NCI-H2029 treated with DMSO at 0.1 percent for 48 hours (cell line): ENCODE measurements at places on chromosomes 1 and 21.

- DNase-seq = peak; percentile 57
Measured at GRCh38 chr1:30706528-30706927, 16.9 kb downstream of the MATN1 start.

GRCh38 chr21:15449556-15449955 lies 280.2 kb upstream of the USP25 start:
- no peak for DNase-seq

- DNase-seq = peak; percentile 77
Measured at GRCh38 chr1:66764994-66765578, 12.8 kb downstream of the DYNLT5 start.

- DNase-seq = no peak
Measured at GRCh38 chr1:101846820-101847219, 149.9 kb downstream of the OLFM3 start.

DNA sequence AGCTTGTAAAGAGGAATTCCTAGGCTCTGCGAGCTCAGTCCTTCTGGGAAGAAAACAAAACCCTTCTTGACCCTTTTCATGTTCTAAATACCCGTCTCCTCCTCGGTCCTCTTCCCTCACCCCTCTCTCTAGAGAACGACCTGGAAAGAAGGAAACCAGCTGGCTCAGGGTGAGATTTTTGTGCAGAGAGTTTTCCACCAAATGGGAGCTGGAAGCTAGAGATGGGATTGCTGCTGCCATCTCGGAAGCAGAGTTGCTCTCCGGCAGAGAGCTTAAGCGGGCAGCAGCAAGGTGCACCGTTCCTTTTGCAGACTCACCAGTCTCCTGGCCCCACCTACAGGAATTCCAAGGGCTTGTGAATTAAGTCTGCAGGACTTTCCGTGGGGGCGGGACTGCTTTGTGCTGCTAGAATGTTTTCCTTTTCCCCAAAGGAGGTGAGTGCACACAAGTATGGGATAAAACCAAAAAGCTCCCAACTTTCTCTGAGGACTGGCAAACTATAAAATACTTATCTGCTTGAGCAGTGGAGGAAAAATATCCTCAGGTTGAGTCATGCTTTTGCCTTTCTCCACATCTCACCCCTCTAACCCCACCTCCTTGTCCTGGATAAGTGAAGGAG lies 29.1 kb upstream of the KIAA0040 start:
- DNase-seq = no peak

GRCh38 chr1:18139198-18139981 lies 31.8 kb downstream of the IGSF21 start:
- no peak for DNase-seq

DNA sequence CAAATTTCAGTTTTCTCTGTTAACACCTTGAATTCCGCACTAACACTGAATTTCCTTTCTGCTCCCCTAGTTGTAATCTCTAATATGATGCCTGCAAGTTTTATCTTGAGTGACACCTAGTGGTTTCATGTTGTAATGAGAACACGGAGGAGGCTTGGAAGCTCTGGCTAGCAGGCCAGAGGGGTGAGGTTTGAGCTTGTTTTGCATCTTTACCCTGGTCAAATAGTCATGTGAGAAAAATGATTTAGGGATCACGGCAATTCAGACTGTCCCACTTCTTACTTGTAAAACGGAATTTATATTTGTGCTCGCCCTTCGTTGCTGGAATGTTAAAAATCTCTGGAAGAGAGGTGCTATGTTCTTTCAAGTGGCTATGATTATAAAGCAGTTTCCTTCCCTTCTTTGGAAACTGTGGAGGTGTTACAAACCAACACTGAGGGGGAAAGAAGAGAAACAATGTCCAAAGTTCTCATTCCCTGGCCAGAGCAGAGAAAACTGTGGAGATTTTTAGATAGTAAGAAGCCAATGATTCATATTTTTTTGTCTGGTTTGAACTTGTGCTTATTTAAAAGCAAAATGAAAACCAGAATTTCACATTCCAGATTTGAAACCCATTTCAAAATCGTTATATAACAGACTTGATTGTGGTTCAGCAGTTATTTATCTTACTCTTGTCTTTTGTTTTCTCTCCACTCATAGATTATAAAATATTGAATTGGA lies 5.3 kb upstream of the MROH9 start:
- DNase-seq = peak; percentile 2

- DNase-seq = no peak
Measured at GRCh38 chr1:219120624-219121544, 52.8 kb upstream of the LYPLAL1 start.

DNA sequence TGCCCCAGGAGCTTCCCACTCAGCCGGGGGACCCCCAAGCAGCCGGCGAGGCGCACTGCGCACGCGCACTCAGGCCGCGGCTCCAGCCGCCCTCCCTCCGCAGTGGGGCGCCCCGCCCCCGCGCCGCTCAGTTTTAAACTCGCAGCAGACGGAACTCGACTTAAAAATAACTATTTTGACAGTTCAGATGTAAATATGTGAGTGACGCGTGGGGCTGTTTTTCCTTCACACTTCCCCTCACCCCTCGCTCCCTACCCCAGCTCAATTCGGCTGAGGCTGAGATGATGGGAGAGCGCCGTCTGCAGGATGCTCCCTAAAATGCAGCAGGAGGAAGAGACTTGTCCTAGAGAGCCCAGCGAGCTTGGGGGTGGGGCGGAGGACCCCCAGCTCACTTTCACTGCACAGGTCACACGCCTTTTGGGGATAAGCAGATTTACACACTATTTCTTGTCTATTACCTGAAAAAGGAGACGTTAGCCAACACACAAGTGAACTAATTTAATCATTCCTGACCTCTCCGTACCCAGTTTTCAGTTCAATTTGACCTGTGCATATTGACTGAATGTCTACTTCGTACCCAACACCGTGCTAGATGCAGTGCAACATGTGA lies 8.9 kb upstream of the LEMD1 start:
- DNase-seq = peak; percentile 31

GRCh38 chr1:88883156-88883555 lies 8.2 kb downstream of the GTF2B start:
- no peak for DNase-seq

DNA sequence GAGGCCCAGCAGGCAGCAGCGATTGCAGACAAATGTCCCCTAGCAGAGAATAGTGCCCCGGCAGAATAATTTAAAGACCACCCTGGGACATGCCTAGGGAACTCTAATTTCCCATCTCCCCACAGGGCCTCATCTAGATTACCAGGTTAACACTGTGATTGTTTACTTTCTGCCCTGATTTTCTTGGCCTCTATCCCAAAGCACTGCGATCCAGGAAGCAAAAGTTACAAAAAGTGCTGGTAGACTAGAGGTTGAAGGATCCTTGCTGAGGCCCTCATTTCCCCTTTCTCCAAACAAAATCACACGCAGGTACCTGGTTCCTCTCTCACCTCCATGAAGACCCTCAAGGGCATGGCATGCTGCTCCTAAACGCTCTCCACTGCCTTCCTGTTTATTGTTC lies 229.7 kb downstream of the C1orf94 start:
- DNase-seq = peak; percentile 28

- no peak for DNase-seq
Measured at GRCh38 chr1:59072583-59072947, 224.3 kb upstream of the FGGY start.

GRCh38 chr1:1945782-1946393 lies 26.8 kb upstream of the TMEM52 start:
- no peak for DNase-seq

DNA sequence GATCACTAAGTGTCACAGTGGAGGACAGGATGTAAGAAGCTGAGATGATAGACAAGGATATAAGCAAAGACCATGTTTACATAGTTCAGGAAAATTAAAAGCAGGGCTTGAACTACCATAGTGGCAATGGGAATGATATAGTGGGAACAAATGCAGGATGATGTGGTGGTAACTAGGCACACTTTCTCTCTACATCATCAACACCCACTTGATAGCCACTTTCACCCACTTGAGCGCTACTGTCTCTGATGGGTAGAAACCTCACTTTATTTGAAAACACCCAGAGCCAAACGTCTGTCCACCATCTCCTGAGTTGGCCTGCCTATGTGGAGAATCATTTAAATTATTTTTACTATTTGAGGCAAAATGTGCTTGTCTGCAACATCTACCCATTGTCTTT lies 305.0 kb upstream of the ST6GALNAC5 start:
- DNase-seq = no peak

DNA sequence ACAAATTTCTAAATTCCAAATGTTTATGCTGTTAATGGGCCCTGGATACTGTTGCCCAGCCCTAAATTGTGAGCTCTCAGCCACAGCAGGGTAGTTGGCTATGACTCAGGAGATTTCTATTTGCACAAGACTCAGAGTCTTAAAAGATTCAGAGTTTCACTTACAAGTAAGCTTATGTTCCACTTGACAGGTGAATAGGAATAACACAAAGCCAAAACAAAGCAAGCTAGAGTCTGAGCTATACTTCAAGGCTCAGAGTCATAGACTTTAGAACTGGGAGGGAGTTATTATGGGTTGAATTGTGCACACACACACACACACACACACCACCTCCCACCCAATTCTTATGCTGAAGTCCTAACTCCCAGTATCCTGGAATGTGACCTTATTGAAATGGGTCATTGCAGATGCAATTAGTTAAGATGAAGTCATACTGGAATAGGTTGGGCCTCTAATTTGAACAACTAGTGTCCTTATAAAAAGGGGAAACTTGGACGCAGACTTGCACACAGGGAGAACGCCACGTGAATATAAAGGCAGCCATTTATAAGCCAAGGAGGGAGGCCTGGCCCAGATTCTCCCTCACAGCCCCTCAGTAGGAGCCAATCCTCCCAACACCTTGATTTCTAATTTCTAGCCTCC lies 30.2 kb downstream of the PRDX6 start:
- DNase-seq = no peak

GRCh38 chr1:20440785-20441200 lies 45.2 kb downstream of the CAMK2N1 start:
- no peak for DNase-seq

DNA sequence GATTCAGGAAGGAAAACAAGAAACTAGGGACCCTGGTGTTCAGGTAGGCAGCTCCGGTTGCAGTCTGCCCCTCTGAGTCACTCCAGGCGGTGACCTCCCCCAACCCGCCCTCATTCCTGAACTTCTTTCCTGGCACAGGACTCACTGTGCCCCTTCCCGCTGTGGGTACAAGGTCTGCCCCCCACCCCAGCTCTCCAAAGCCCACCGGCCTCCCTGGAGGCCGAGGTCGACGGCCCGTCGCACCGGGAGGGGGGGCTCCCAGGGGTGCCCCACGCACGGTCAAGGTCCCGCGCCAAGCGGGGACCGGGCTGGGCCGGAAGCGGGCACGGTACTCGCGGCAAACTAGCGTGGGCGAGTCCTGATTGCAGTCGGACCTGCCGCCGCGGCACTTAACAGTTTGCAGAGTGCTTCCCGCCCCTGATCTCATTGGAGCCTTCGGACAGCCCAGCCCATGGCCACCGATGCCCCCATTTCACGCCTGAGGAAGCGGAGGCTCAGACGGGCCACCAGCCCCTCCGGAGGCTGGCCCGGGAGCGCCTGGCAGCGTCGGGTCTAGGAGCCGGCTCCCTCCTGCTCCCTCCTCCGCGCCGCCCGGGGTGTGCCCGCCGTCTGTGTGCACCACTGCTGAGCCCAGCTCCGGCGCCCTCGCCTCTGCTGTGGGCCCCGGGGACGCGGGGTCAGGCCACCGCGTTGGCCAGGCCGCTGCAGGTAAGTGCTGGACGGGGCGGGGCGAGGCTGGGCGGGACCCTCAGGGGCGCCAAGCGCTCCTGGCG lies at the start of gene GJB3:
GJB3 (plus strand) TSS at position 144 of the 773 bp plus-strand sequence. CDS start 3,549 bp downstream, outside the sequence.
- no peak for DNase-seq

- DNase-seq = peak; percentile 96
Measured at GRCh38 chr21:33801424-33802405, 113.9 kb downstream of the ATP5PO start.

DNA sequence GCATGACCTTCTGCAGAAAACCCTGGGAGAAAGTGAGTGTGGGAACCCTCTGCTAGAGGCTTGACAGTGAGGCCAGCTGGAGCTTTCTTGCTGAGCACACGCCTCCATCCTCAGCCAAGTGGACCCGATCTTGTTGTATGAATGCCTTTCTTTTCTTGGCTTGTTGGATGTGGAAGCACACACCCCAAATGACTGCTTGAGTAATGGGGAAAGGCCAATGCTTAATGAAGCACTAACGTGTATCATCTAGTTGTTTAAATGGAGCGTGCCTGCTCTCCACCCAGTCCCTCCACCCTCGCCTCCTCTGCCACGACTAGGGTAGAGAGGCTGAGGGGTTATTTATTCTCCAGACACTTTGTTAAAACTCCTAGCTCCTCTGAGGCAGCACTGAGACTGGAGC lies 54.3 kb upstream of the IKBKE start:
- DNase-seq = no peak

- DNase-seq = no peak
Measured at GRCh38 chr1:36539526-36539925, 56.8 kb upstream of the CSF3R start.

- no peak for DNase-seq
Measured at GRCh38 chr1:165960881-165961280, 133.5 kb downstream of the UCK2 start.

- no peak for DNase-seq
Measured at GRCh38 chr1:222555992-222556615, 8.2 kb upstream of the HHIPL2 start.

DNA sequence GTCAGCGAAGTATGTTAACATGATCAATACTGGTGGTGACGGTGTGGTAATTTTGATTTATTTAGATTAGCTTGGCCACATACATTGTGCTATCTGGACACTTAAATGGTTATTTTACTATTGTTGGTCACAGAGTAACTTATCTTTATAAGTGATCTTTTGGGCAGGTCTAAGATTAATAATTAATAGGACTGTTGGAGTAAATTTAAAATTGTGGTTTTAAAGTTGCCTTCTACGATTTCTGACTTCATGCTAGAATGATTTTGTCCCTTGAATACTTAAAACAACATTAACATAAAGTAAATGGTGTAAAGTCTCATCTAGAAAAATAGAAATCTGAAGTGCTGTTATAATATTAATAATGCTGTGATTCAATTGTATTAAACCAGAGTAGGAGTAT lies 14.7 kb downstream of the SRRM1 start:
- no peak for DNase-seq

GRCh38 chr1:234944439-234945344 lies 183.9 kb downstream of the TOMM20 start:
- no peak for DNase-seq

- DNase-seq = no peak
Measured at GRCh38 chr1:205667909-205668643, 12.2 kb downstream of the SLC45A3 start.

DNA sequence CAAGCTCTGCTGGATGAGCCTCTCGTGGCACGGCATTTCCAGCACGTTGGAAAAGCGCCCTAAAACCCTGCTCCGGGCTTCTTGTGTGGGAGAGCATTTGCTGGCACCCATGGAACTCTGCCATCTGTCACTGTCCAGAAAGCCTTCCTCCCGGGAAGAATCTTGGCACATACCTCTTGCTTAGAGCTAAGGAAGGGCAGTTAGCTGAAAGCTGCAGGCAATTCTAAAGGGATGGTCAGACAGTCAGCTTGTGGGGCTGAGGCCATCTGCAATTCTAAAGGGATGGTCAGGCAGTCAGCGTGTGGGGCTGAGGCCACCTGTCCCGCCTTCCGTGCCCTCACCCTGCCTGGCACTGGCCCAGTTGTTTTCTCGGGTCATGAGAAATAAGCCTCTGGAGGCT lies 139.0 kb upstream of the TMEM51 start:
- DNase-seq = no peak

GRCh38 chr21:16058896-16059295 lies 329.1 kb downstream of the USP25 start:
- no peak for DNase-seq
